ENCODE measurements at places on chromosomes 3 and 15.

- no peak for DNase-seq
Observed at GRCh38 chr3:13851997-13852637, 27.8 kb downstream of the WNT7A start.

GRCh38 chr3:179486806-179487205, 35.5 kb upstream of the GNB4 start:
- no peak for DNase-seq

DNA sequence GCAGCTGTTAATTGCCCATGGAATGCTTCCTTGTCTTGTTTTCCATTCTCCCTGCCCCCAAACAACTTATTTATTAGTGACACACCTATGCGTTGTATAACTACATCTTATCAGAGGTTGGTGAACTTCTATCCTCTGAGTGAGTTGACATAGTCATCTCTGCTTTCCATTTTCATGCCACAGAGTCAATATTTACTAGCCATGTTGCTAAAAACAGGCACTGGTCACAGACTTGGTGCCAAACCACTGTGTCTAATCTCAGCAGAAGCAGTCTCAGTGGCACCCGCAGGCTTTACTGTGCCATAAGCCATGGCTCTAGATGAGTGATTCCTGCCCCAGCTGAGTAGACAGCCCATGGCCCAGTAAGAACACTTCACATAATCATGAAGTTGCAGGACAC, 26.5 kb downstream of the DAPK2 start:
- no peak for DNase-seq

GRCh38 chr3:120681506-120682038, 467 bp downstream of the HGD start:
- no peak for DNase-seq

GRCh38 chr15:31004220-31004733, 12.8 kb upstream of the MTMR10 start:
- DNase-seq = no peak

- no peak for DNase-seq
Observed at GRCh38 chr3:23256741-23257435, 53.8 kb downstream of the UBE2E2 start.

GRCh38 chr3:13746385-13746784, 133.5 kb downstream of the WNT7A start:
- DNase-seq = no peak

DNA sequence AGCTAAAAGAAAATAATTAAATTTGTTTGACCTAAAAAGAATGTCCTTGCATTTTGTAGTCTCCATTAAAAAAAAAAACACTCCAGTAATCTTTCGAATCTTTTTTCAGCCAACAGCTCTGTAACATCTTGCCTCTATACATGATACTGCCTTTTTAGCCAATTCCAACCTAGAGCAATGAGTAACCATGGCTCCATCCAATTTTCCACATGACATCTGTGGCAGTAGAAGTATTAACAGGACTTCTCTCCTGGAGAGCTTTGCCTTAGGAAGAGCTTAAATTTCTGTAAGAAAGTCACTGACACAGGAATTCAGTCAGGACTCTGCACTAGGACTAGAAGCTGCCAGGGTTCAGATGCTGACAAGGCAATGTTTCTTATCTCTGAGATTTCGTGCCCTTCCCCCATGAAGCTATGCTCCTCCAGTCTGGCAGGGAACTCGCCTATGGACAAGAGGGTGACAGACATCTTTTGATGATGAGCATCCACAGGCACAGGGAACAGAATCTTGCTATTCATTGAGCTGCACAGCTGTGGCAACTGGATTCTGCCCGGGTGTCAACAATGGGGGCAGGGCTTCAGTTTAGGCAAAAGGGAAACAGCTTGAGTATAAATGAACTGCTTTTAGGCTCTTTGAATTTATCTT, 81.8 kb downstream of the ALCAM start:
- no peak for DNase-seq

GRCh38 chr3:142447301-142447851, 461 bp downstream of the XRN1 start:
- no peak for DNase-seq

GRCh38 chr3:133992381-133992780, 37.3 kb downstream of the SLCO2A1 start:
- no peak for DNase-seq

- DNase-seq = no peak
Observed at GRCh38 chr15:82646250-82647044, 716 bp downstream of the CPEB1 start.

DNA sequence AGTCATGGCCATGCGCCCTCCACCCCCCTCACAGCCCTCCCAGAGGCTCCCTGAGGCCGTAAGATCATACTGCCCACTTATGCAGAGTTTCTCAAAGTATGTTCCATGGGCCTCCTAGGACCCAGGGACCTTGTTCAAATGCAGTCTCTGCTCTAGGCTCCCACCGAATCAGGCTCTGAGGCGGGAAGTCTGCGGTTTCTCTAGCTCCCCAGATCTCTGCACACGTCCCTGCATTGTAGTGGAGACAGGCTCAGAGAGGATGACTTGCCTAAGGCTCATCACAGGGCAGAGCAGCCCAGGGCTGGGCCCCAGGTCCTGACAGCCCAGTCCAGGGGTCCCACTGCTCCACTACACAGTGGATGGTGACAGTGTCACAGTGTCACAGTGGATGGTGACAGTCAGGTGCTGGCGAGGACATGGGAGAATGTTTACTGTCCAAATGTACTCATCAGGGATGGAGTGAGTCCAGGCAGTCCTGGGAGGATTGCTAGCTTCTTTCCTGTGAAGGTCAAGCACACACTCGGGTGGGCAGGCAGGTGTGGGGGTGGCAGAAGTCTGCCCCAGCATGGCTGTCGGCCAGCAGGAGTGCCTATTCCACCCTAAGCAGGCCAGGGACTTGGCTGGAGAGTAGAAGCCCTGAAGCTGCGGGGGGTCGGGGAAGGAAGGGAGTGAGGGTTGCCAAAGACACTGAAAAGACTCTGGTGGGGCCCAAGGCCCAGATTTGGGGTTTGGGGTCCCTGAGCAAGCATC, 12.4 kb downstream of the ANKRD63 start:
- no peak for DNase-seq

DNA sequence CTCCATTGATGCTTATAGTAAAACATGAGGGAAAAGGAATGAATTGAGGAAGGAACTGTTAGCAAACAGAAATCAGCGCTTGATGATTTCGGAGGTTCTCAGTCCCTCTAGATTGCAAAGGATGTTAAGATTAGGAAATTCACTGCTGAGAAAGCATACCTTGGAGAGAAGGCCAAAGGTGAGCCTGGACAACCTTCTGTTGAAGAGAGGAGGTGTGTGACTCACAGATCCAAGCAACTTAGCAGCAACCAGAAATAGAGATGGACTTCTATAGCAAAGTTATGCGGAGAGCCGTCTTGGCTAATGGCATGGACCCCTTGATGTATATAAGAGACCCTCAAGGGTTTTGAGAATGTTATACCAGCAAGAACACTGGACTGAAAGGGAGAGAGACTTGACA, 114.3 kb downstream of the EEFSEC start:
- DNase-seq = no peak

- no peak for DNase-seq
Observed at GRCh38 chr15:29623116-29623639, 199.1 kb downstream of the TJP1 start.

DNA sequence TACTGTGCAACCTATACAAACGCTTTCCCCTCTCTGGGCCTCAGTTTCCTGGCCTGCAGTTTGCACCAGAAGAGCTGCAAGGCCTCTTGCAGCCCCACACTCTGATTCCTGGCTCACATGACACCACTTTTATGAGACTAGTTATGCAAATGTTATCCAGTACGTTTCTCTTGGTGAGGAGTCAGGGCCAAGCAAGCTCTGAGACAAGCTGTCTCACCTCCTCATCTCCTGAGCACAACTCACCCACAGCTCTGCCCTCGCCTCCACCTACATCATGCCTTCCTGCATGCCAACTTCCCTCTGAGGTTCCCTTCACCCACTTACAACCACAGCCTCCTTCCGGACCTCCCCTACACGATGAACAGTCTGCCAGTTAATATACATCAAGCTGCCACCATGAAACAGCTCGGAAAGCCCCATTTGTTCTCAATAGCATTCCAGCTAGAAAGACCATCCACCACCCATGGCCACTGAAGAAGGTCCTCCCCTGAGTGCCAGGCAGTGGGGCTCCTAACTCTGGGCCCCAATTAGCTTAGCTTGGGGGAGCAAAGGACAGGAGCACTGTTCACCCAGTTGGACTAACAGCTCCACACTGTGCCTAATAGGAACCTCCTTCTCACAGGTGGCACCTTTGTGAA, 25.0 kb downstream of the CRYGS start:
- DNase-seq = peak; percentile 42

DNA sequence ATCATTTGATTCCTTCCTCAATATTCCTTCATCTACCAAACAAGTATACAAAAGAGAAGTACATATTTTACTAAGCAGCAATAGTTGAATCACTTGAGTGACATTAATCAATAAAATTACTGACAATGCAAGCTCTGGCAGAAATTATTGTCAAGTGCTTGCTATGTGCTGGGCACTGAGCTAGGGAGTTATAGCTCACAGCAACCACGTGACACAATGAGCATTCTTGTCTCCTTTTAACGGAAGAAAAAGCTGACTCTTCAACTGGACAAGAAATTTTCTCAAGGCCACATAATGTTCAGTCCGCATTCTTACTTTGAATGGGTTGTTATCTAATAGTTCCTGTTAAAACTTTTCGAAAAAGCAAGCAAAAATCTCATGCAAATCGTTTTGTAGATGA, 500.1 kb downstream of the PYDC2 start:
- DNase-seq = no peak

DNA sequence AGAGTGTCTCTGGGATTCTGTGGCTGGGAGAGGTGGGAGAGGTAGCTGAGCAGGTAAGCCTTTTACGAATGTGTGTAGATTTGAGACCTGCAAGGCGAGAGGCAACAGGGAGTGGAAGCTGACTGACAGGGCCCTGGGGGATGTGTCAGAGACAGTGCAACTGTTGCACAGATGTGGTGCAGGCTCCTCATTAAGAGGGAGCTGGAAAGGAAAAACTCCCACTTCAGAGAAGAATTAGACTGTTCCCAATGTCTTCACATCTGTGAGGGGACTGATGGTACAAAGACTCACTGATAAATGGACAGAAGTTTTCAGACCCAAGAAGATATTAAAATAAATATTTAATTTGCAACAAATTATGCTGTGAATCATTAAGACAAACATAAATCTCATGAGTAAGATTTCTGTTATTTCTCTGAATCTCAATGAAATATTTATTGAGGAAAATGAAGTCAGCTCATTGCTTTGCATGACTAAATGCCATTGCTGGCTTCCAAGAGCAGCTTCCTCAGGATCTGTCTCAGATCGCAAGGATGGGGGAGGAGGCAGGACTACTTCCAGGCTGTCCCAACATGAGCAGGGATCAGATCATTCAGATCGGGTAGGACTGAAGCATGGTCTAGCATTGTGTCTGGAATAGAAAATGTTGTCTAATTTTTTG, 127.3 kb upstream of the ROPN1 start:
- no peak for DNase-seq

GRCh38 chr15:100468285-100468684, 60.5 kb downstream of the CERS3 start:
- no peak for DNase-seq

DNA sequence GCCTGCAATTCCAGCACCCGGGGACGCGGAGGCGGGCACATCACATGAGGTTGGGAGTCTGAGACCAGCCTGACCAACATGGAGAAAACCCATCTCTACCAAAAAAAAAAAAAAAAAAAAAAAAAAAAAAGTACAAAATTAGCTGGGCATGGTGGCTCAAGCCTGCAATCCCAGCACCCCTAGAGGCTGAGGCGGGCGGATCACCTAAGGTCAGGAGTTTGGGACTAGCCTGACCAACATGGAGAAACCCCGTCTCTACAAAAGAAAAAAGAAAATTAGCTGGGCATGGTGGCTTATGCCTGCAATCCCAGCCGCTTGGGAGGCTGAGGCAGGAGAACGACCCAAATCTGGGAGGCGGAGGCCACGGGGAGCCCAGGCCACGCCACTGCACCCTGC, 7.5 kb upstream of the FAN1 start:
- no peak for DNase-seq

DNA sequence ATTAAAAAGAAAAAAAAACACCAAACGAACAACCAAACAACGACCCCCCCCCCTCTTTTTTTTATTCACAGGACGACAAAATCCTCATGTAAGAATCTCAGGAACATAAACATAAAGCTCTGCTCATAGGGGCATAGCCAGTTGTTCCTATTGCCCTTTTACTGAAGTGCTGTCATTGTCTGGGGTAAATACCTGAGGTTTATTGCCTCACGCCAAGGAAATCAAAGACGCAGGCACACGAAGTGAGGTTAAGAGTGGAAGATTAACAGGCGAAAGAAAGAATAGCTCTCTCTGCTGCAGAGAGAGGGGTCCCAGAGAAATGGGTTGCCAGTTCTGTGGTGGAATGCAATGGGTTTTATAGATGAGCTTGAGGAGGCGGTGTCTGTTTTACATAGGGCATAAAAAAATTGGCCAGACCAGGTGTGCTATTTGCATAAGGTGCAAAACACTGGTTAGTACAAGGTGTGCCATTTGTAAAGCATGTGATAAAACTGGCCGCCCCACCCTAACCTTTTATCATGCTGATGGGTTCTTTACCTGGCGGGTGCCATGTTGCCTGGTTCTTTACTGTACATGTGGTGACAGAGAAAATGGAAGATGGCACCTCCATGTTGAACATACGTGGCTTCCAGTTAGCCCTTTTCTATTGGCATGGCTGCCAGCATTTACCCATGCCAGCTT, 257.6 kb upstream of the ZPLD1 start:
- no peak for DNase-seq

DNA sequence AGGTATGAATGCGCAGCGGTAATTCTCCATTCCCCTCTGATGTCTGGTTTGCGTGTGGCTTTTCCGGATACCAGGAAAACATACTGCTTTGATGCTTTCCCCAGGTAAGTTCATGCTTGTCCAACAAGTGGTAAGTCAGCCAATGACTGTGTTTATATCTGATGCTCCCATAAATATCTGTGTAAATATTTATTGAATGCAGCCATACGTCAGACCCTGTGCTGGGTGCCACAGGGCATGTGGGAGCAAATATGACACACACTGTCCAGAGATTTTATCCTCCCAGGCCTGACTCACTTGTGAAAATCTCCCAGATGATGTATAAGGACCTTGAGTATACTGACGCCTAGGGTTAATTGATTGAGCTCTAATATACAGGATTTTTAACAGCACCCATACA, 29.6 kb upstream of the CEMIP start:
- DNase-seq = no peak

GRCh38 chr15:78290222-78290621, 9.2 kb downstream of the SKIC8 start:
- DNase-seq = no peak

- DNase-seq = no peak
Observed at GRCh38 chr3:53617893-53618523, 123.6 kb downstream of the CACNA1D start.

DNA sequence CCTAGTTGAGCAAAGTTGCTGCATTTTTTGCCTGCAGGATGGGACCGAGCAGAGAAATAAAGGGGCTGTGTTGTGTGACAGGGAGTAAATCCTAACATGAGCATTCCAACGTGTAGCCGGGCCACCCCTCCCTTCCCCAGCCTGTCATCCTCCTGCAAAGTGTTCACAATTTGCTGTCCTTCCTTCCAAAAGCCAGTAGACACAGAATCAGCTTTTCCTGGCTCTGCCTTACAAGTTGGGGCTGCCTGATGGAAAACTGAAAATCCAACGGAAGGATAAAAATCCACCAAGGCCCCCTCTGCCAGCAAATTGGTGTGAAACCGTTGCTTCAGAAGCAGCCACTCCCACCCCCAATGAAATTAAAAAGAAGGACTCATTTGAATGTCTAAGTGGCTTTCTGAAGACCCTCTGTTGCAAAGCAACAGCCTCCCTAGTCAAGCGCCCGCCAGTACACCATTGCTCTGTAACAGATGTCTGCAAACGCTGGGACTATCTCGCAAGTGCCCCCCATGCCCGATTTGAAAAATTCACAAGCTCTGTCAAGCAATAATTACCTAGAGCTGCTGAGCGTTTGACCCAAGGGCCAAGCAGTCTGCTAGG, 665 bp downstream of the FRMD4B start:
- DNase-seq = no peak
